Heart right ventricle (tissue), 16 donors: ENCODE measurements at places on chromosomes 13 and 19. TPM values are rescaled to one million over a fixed set of nuclear protein-coding genes. Genes with fewer than 3 reads are reported as not detected.

The IGFL3 gene
- polyA plus RNA-seq, result not detected

DNA sequence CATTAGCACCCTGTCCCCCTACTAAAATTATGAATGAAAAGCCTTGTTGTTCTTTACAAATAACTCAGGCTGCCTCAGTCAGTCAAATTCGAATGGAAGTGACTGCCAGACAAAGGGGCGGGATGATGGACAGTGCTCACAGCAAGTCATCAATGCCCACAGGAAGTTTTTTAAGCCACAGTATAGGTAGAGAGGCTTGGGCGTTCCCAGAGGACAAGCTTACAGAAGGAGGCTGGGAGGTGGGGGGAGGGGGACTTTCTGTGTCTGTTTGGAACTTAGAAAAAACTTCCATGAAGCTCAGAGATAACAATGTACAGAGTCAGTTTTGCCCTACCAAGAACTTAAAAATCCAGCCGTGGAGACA is 18.5 kb upstream of the SPRY2 start:
- no peak for DNase-seq

The APOE gene
- polyA plus RNA-seq, result 77.8 TPM

The EDDM13 gene
- polyA plus RNA-seq, result 0.39 TPM

DNA sequence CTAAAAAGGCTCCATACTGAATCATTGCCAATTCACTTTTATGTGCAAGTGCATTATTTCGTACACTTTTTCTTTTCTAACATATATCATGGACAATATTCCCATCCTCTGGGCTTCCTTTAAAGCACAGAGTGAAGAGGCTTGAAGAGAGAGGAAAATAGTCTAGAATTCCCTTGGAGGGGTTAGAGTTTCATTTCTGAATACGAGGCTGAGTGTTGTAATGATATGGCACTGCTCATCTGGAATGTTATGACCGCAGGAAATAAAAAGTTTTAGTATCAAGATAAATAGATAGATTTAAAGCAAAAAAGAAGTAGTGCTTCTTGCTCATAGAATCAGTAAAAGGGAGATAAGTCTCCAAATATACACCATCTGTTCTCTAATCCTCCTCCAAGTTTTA is 412.3 kb upstream of the SLITRK1 start:
- DNase-seq, result no peak

The NLRP4 gene
- not detected for polyA plus RNA-seq

DNA sequence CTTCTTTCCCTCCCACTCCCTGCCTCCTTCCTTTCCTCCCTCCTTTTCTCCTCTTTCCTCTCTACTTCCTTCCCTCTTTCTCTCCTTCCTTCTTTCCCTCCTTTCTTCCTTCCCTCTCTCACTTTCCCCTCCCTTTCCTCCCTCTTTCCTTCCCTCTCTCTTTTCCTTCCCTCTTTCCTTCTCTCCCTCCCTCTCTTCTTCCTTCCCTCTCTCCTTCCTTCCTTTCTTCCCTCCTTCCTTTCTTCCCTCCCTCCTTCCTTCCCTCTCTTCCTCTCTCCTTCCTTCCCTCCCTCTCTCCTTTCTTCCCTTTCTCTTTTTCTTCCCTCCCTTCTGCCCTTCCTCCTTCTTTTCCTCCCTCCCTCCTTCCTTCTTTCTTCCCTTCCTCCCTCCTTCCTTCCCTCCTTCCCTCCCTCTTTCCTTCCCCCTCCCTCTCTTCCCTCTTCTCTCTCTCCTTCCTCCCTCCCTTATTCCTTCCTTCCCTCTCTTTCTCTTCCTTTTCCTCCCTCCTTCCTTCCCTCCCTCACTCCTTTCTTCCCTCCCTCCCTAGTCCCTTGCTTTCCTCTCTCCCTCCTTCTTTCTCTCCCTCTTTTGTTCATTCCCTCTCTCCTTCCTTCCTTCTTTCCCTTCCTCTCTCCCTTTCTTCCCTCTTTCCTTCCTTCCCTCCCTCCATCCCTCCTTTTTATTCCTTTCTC is 443.9 kb downstream of the ZNF536 start:
- DNase-seq, result no peak

The KIR3DL1 gene
- not detected for polyA plus RNA-seq

DNA sequence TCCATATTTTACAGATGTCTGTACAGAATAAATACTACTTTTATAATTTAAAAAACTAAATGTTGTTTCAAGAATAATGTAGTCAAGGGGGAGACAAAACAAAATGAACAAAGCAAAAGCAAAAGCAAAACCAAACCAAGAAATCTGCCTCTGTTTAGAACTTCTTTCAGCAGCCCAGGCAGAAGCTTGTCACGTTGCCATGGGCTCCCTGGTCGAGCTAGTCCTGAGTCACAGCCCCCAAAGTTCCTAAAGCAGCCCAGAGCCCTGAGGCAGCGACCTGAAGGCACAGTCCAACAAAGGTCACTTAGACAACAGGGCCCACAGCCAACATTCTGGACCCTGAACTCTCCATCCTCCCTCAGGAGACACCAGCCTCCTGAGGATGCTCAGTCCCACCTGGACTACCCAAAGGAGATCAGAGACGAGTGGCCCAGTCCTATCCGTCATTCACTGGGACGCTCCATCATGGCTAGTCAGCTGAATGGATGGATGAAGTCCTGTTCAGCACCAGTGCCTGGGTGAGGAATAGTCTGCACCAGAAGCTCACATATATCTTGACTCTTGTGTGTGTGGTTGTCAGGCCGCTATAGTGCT is 41.7 kb downstream of the SIAH3 start:
- no peak for DNase-seq

The PRRG2 gene
- 1.1 TPM for polyA plus RNA-seq

DNA sequence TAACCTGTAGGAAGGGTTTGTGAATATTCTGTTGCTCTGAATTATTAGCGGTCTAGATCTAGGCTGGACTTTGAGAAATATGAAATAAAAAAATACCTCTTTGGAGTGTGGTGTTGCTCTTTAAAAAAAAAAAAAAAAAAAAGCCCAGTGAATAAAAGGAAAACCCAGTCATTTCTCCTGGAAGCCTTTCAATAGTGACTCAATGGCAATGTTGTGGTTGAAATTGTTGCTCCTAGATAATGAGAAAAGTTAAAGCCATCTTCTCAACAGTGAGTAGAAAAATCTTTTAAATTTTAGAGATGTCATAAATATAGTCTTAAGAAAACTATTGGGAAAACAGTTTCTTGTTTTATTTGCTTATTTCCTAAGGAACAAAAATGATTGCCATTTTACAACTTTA is 135.3 kb downstream of the RFC3 start:
- no peak for DNase-seq

- DNase-seq, result peak; percentile 29
Observed at GRCh38 chr13:21079761-21080592, 18.6 kb upstream of the LATS2 start.

- DNase-seq, result no peak
Observed at GRCh38 chr13:66795636-66796035, 434.5 kb downstream of the PCDH9 start.

The KLF1 gene
- not detected for polyA plus RNA-seq

The STARD13 gene
- polyA plus RNA-seq, result 15.2 TPM

DNA sequence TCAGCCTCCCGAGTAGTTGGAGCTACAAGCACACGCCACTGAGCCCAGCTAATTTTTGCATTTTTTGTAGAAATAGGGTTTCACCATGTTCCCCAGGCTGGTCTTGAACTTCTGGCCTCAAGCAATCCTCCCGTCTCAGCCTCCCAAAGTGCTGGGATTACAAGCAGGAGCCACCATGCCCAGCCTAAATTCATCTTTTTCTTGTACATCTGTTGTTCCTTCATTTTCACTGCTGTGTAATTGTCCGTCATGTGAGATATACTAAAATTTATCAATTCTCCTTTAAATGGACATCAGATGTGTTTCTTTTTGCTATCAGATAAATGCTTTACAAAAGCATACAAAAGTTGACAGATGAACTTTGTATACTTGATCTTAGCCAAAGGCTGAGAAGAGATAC is 22.9 kb downstream of the DYRK1B start:
- DNase-seq, result no peak

GRCh38 chr13:50417597-50417996 is 402.4 kb downstream of the KCNRG start:
- no peak for DNase-seq

The NBEA gene
- polyA plus RNA-seq, result 6.3 TPM

DNA sequence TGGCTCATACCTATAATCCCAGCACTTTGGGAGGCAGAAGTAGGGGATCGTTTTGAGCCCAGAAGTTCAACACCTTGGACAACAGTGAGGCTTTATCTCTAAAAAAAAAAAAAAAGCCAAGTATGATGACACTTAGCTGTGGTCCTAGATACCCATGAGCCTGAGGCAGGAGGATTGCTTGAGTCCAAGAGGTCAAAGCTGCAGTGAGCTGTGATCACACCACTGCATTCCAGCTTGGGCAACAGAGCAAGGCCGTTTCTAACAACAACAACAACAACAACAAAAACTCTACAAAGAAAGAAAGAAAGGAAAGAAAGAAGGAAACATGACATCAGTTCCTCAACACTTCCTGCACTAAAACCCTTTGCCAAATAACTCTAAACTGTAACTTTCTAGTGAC is 265.1 kb upstream of the DACH1 start:
- DNase-seq, result no peak

The DAND5 gene
- 4.2 TPM for polyA plus RNA-seq

- DNase-seq, result no peak
Observed at GRCh38 chr13:113009743-113010509, 40.9 kb downstream of the MCF2L start.

The SIGLEC14 gene
- 0.37 TPM for polyA plus RNA-seq

GRCh38 chr19:5028229-5028886 is 59.4 kb downstream of the KDM4B start:
- no peak for DNase-seq

GRCh38 chr13:27250833-27251165 is 559 bp upstream of the RPL21 start:
- no peak for DNase-seq

GRCh38 chr13:91580749-91581148 is 182.3 kb downstream of the GPC5 start:
- no peak for DNase-seq

- no peak for DNase-seq
Observed at GRCh38 chr19:16249826-16250404, 52.2 kb downstream of the AP1M1 start.

DNA sequence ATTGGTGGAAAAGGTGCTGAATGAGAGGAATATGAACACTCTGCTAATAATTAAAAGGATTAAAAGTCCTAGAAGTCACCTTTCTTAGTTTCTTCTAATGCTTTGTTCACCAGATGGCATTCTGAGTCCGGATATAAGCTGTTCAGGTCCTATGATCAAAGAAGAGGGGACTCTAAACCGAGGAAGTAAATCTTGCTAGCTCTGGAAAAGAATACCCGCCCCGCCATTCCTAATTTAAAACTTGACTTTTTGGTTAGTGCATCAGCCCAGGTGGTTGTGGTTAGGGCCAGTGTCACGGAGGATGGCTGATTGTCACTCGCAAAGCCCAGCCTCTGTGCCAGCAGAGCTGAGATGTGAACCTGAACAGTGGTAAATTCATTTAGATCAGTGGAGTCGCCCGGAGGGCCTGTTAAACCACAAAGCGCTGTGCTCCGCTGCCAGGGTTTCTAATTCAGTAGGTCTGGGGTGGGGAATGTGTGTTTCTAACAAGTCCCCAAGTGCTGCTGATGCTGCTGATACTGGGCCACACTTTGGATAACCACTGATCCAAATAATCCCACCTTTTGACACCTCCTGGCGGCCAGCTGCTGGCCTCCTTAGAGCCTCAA is 425.4 kb downstream of the DCT start:
- DNase-seq, result no peak

GRCh38 chr19:48372904-48373303 is 8.7 kb downstream of the SYNGR4 start:
- DNase-seq, result no peak

DNA sequence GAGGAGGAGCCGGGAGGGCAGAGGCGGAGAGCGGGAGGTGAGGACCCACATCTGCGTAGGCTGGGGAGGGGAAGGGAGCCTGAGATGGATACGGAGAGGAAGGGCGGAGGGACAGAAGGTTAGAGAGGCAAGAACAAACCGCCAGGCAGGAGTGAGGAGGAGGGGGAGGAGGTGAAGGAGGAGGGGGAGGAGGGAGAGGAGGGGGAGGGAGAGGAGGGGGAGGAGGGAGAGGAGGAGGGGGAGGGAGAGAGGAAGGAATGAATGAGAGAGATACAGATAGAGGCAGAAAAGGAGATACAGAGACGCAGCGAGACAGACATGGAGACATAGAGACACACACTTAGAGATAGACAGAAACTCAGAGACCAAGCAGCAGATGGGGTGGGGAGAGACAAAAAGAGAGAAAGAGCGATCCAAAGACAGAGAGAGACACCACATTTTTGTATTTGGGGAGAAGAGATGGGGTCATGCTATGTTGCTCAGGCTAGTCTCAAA is 782 bp upstream of the CA11 start:
- DNase-seq, result no peak

- no peak for DNase-seq
Observed at GRCh38 chr13:41387576-41387975, 69.8 kb upstream of the RGCC start.

GRCh38 chr13:59112221-59112718 is 1051.5 kb downstream of the DIAPH3 start:
- DNase-seq, result peak; percentile 26

The KLK2 gene
- polyA plus RNA-seq, result not detected

DNA sequence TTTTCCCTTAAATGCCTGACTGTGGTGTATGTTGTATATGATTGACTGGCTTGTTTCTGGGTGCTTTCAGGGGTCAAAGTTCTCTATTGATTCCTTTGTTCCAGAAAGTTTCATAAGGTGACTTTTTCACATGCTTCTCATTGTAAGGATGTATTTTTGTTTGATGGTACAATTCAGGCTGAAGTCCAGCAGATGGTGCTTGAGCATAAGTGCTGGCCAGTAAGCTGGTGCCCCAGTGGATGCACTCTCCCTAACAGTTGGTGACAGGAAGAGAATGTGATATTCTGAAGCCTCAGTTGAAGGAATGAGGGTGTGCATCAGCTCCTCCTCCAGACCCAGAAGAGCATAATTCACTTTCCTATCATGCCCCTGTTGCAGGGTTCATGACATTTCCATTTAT is 1941.6 kb upstream of the PRR20A start:
- DNase-seq, result no peak

The DHX34 gene
- 9.7 TPM for polyA plus RNA-seq

GRCh38 chr19:39199025-39199424 is 2.3 kb downstream of the NCCRP1 start:
- no peak for DNase-seq

- no peak for DNase-seq
Observed at GRCh38 chr19:6667114-6667627, 2.8 kb downstream of the TNFSF14 start.

DNA sequence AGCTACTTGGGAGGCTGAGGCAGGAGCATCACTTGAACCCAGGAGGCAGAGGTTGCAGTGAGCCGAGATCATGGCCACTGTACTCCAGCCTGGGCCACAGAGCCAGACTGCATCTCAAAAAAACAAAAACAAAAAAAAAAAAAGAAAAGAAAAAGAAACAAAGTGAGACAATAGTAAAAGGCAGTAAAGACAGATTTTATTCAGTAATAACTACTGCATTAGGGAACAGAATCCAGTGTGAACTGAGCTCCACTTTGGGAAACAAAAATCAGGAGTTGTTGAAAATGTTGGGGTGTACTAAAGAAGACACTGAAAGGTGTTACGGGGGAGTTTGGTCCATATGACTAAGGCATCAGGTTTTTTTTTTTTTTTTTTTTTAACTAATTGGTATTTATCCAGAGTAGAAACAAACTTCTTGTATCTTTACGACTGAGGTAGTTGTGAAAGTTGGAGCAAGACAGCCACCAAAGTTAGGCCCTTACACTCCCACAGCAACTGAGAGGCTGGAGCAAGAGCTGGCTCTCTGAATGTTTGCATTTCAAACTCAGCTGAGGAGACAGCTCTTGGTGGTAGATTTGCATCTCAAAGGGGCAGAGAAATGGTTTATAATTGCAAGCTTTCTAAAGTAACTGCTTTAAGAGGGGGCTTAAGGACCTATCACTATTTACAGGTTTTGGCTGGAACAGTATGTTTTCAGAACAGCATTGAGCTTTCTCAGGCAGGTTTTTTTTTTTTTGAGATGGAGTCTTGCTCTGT is 24.2 kb downstream of the ZNF607 start:
- DNase-seq, result no peak

The PLVAP gene
- polyA plus RNA-seq, result 69.1 TPM
